ENCODE measurements at places on chromosomes 3 and 15.
A peak's percentile ranks its signal among the peaks of the same experiment; 100 is the strongest.

DNA sequence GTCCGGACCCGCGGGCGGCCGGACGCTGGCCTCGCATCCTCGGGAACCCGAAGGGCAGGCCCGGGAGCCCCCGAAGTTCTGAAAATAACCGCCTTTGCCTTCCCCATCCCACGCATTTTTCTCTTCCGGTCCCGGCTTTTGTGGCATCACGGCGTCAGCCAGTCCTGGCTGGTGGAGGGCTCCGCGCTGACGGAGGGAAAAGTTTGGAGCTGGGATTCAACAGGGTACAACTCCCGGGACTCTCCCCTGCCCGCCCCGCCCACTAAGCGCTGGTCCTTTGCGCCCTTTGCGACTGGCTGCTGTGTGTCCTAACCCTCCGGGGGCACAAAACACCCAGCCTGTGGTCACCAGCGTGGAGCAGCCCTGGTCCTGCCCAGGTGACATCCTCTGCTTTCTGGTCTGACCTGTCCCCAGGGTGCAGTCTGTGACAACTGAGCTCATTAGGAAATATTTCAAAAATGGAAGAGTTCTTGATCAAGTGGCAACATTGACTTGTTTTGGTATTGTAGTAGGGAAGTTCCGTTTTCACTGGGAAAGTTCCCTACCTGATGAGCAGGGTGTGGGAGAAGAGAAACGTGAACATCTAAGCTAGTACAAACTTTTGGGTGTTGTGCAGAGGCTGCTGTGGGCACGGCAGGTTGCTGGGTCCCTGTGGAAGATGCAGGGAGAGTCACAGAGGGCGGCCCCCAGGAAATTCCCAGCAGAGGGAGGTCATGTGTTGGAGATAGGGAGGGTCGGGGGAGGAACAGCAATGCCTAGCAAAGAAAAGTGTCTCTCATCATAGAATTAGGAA, 775 bp downstream of the ARNT2 start:
- peak; percentile 86 for DNase-seq

GRCh38 chr15:48796930-48797329, 13.9 kb downstream of the CEP152 start:
- no peak for DNase-seq

DNA sequence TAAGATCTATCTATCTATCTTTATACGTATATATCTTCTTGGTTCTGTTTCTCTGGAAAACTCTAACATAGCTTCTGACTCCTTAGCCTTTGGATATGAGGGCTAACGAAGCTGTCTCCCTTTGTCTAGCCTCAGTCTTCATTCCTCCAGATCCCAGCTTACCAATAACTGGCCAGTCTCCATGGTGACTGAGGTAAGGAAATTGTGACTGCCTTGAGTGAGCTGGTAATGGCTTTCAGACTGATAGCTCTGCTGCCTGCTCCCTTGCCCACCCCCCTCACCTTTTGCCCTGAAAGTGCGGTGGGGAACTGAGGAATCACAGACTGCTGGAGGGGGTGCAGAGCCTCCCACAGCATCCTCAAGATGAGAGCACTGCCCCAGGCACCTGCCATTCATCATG, 65.8 kb upstream of the ABHD17C start:
- no peak for DNase-seq

DNA sequence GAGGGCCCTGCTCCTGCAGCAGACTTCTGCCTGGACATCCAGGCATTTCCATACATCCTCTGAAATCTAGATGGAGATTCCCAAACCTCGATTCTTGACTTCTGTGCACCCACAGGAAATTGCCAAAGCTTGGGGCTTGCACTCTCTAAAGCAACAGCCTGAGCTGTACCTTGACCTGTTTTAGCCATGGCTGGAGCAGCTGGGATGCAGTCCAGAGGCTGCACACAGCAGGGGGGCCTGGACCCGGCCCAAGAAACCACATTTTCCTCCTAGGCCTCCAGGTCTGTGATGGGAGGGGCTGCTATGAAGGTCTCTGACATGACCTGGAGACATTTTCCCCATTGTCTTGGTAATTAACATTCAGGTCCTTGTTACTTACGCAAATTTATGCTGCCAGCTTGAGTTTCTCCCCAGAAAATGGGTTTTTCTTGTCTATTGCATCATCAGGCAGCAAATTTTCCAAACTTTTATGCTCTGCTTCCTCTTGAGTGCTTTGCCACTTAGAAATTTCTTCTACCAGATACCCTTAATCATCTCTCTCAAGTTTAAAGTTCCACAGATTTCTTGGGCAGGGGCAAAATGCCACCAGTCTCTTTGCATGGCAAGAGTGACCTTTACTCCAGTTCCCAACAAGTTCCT, 11.8 kb upstream of the MYO5A start:
- no peak for DNase-seq

DNA sequence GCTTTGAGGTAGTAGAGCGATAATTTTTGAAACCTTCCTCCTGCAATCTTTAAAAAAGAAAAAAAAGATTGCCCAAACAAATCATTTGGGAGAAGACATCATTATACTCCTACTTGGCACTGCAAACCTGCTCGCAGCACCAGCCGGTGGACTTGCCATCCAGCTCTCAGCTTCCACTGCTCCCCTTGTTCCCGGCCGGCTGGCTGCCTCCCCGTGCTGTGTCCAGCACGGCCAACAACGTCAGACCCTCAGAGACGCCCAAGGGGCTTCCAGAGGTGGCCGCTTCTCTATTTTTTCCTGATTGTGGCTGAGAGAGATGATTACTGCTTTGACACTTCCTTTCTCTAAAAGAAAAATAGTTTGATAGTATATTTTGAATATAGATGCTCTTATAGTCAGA, 3.0 kb upstream of the BFSP2 start:
- no peak for DNase-seq

- DNase-seq: peak; percentile 22
These were observed 524.9 kb downstream of the ZNF385D start for GRCh38 chr3:21226086-21226485.

- no peak for DNase-seq
These were observed 186.6 kb downstream of the TIGIT start for GRCh38 chr3:114480442-114480841.

DNA sequence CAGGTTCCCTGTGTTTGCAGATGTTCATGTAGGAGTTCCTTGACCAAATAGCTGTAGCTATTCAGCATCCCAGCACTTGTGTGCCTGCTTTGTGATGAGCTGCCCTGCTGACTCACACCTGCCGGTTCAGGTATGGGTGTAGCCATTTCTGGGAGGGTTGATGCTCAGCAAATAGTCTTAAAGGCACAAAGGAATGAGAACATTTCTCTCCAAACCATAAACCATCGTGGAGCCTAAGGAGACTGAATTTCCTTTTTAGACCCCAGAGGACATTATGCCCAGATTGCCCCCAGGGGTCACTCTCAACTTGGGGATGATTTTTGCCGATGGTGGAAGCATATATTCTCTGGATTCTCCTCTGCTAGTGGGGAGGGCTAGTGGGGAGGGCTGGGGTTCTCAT, 80.6 kb downstream of the ADAMTSL3 start:
- no peak for DNase-seq

GRCh38 chr3:127092776-127093175, 100.2 kb upstream of the PRR23E start:
- DNase-seq: no peak

GRCh38 chr3:38039899-38040261, 872 bp downstream of the DLEC1 start:
- peak; percentile 87 for DNase-seq

DNA sequence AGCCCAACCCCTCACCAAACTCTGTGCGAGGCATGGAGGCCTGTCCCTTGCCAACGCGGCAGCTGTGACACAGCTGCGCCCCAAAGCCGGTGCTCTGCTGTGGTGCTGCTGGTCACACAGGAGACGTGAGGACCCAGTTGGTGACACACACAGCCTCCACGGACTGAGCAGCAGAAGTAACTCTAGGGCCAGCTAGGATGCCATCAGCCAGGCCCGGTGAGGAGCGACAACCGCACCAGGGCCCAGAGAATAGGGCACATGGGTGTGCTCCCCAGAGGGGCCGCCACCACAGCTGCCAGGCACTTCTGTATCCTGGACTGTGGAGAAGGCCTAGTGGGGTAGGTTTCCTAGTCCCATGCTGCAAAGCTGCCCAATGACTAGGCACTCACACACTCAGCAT, 10.7 kb downstream of the ZXDC start:
- no peak for DNase-seq

GRCh38 chr15:63387748-63388493, 6.3 kb upstream of the CA12 start:
- DNase-seq: no peak

DNA sequence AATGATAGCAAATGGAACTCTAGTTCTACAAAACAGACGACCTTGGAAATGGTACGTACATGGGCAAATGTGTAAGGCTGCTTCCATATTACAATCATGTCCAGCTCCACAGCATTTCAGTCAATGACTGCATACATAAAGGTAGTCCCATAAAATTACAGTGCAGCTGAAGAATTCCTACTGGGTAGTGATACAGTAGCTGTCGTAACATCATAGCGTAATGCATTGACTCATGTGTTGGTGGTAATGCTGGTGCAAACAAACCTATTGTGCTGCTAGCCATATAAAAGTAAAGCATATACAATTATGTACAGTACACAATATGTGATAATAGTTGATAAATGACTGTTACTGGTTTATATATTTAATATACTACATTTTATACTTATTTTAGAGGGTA, 18.5 kb downstream of the TTC23 start:
- DNase-seq: no peak

DNA sequence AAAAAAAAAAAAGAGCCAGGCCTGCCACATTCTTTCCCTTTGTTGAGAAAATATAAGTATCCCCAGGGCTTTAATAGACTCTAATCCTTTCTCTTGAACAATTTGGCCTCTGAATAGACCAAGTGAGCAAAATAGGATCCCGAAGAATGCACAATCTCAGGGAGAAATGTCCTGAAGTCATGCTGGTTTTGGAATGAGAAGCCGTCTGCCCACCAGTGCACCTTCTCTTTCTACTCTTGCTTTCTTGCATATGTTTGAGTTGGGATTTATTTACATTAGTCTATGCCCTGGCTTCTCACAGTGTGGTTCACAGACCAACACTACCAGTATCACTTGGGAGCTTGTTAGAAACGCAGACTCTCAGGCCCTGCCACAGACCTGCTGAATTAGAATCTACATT, 153.0 kb downstream of the ZNF621 start:
- DNase-seq: no peak

DNA sequence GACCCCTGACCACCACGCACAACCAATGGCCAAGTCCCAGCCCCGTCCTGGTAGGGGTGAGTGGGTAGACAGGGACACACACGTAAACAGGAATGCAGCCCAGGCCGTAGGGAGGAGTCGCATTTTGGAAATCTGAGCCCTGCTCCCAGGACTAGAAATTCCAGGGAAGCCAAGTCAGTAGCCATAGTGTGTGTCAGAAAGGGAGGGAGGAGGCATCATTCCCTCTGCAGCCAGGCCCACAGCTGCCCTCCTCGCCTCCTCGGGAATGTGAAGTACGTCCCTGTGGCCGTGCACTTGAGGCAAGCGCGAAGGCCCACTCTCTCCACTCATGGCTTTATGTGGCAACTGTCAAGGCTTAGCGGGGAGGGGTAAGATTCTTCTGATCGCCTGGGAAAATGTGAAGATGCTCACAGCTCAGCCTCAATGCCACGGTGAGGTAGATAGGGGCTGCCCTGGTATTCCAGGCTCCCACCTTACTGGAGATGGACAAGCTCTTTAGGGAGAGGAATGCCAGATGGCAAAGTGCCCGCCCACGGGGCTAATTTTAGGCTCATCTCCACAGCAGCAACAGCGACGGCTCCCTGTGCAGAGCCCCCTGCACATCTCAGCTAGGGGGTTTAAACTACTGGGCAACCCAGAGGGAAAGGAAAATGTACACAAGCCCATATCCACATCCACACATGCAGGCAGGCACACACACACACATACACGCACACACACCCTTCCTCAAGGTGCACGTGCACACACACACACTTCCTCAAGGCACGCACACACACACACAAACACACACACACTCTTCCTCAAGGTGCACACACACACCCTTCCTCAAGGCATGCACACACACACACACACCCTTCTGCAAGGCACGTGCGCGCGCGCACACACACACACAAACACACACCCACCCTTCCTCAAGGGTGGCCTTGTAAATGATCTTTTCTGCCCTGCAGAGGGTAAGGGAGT, 65.5 kb downstream of the ADCY5 start:
- DNase-seq: peak; percentile 37

DNA sequence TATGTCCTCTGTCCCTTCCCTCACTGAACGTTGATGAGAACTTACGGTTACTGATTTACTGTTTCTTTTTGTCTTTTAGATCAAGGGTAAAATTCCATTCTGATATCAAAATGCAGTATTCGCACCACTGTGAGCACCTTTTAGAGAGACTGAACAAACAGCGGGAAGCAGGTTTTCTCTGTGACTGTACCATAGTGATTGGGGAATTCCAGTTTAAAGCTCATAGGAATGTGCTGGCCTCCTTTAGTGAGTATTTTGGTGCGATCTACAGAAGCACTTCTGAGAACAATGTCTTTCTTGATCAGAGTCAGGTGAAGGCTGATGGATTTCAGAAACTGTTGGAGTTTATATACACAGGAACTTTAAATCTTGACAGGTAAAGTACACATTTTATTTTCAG, 990 bp downstream of the MYNN start:
- DNase-seq: no peak

DNA sequence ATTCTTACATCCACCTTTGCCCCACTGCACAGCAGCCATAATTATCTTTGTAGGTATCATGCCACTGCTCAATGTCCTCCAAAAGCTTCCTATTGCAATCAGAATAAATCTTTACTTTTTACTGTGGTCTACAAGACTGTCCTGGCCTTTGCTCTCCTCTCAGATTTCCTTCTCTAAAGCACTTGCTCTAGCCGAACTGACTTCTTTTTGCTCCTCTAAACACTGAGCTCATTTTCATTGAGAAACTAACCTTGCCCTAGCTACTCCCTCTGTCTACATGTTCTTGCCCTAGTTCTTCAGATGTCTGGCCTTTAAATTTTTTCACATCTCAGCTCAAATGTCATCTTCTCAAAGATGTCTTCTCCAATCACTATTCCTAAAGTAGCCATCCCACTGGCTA, 342.8 kb downstream of the TBC1D5 start:
- no peak for DNase-seq

GRCh38 chr3:55300701-55301100, 186.4 kb downstream of the WNT5A start:
- no peak for DNase-seq
